Purkinje cell (primary cell): ENCODE measurements at places on chromosomes 3 and 15. TPM values are rescaled to one million over a fixed set of nuclear protein-coding genes. Genes with fewer than 3 reads are reported as not detected.

Gene CCR3
- polyA plus RNA-seq: not detected in 2 replicates

Gene AMT
- 3.4 and 3.8 TPM in 2 replicates for polyA plus RNA-seq

Gene FBXL22
- 0.45 TPM in 1 of 2 replicates, not detected in the other for polyA plus RNA-seq

Gene EIF3J
- polyA plus RNA-seq: 43.7 and 54.9 TPM in 2 replicates

Gene FBXO40
- 0.84 and 1.2 TPM in 2 replicates for polyA plus RNA-seq

Gene CTXND1
- 1.7 and 1.9 TPM in 2 replicates for polyA plus RNA-seq

Gene A4GNT
- polyA plus RNA-seq: not detected in 2 replicates

Gene INSYN1
- polyA plus RNA-seq: 1.6 and 3.0 TPM in 2 replicates

Gene LDHAL6B
- not detected in 2 replicates for polyA plus RNA-seq

Gene CORO2B
- polyA plus RNA-seq: 139 and 184 TPM in 2 replicates
